ENCODE measurements at places on chromosomes 7 and 10. TPM values are rescaled to one million over a fixed set of nuclear protein-coding genes. Genes with fewer than 3 reads are reported as not detected.

GRCh38 chr10:76033457-76034196 lies 602.2 kb downstream of the LRMDA start:
- DNase-seq, result no peak

Gene KNDC1
- total RNA-seq, result 0.66 TPM

Gene TBRG4
- total RNA-seq, result 48.2 TPM

DNA sequence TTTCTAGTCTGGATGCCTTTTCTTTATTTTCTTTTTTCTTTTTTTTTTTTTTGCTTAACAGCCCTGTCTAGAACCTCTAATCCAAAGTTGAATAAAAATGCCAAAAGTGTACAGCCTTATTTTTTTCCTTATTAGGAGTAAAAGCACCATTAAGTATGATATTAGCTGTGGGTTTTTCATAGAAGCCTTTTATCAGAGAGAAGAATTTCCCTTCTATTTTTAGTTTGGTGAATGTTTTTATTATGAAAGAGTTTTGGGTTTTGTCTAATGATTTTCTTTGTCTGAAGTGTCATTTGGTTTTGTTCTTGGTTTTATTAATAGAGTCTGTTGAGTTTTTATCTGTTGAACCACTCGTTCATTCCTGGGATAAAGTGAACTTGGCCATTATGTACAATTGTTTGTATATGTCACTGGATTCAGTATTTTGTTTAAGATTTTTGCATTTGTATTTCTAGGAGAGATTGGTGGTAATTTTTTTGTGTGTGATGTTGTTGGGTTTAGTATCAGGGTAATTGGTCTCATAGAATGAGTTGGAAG lies 49.5 kb downstream of the PALS2 start:
- no peak for DNase-seq

Gene ARHGAP12
- total RNA-seq, result 34.8 TPM

DNA sequence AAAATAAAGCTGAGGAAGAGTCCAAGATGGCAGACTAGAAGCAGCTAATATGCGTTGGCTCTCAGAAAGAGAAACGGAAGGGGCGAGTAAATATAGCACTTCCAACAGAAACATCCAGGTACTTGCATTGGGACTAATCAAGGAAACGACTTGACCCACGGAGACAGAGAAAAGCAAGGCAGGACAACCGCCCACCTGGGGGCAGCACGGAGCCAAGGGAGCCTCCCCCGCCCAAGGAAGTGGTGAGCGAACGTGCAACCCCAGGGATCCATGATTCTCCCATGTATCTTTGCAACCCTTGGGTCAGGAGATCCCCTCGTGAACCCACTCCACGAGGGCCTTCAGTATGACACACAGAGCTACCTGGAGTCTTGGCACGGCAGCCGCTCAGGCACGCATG lies 45.4 kb upstream of the GRM3 start:
- no peak for DNase-seq

- no peak for DNase-seq
These were observed at the start of gene LRRC72 for GRCh38 chr7:16526742-16527540. LRRC72 (plus strand) TSS chr7:16526825; CDS start chr7:16526953, 128 bp downstream.

Gene OR6V1
- not detected for total RNA-seq

Gene EIF5AL1
- not detected for total RNA-seq

Gene SFTPA1
- not detected for total RNA-seq

- DNase-seq, result peak; percentile 99
These were observed at the start of gene TRAPPC14 for GRCh38 chr7:100158229-100159098. TRAPPC14 (minus strand) TSS chr7:100158723; CDS start chr7:100158499, 224 bp downstream.

GRCh38 chr10:35611750-35612149 lies 6.6 kb downstream of the GJD4 start:
- no peak for DNase-seq

Gene FAM25C
- not detected for total RNA-seq

DNA sequence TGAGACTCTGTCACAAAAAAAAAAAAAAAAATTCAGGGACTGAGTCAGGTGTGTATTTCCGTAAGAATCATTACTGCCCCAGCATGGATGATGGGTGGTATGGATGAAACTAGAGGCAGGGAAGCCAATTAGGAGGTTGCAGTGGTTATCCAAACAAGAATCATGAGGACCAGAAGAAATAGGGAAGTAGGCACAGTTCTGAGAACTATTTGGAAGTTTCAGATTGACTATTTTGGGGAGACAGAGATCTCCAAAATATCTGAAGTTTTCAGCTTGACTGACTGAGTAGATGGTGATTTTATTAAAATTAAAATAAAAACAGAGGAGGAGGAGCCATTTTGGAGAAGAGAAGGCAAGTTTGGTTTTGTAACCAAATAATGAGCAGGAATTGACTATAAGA lies 119.4 kb upstream of the NRBF2 start:
- DNase-seq, result no peak

GRCh38 chr10:1043532-1043995 lies 5.4 kb downstream of the IDI1 start:
- DNase-seq, result no peak

GRCh38 chr7:24851786-24852185 lies 94.5 kb upstream of the GSDME start:
- no peak for DNase-seq

DNA sequence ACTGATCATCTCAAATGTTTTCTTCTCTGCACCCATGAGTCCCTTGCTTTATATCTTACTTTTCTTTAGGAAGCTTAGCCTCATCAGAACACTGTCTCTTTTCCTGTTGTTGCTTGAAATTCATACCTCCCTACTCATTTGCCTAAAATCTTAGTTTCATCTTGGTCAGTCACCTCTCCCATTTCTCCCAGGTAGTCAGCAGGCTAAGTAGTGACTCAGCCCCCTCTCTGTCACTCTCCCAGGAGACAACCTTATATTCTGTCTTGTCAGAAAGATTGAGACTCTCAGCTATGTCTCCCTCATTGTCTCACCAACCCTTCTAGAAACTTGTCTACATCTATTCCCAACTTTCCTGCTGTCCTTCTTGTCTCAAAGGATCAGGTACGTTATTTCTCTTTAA lies 280.9 kb downstream of the BBS9 start:
- no peak for DNase-seq

DNA sequence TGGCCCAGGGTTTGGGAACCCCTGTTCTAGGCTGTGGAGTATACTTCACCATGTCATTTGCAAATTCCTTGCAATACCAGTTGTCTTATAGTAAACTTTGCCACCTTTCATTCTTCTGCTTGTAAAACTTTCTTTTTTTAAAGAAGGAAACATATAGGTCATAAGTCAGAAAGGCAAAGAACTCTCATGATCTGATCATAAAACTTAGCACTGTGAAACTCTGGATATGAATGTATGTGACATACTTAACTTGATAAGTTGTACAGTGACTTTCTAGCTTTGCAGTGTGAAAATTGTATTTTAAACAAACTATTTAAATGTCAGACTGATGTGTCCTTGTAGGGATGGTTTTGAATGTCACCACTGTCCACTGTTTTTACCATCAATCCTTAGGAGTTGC lies 31.0 kb upstream of the SAMD9L start:
- no peak for DNase-seq

- no peak for DNase-seq
These were observed 20.3 kb downstream of the STARD3NL start for GRCh38 chr7:38198366-38198765.

DNA sequence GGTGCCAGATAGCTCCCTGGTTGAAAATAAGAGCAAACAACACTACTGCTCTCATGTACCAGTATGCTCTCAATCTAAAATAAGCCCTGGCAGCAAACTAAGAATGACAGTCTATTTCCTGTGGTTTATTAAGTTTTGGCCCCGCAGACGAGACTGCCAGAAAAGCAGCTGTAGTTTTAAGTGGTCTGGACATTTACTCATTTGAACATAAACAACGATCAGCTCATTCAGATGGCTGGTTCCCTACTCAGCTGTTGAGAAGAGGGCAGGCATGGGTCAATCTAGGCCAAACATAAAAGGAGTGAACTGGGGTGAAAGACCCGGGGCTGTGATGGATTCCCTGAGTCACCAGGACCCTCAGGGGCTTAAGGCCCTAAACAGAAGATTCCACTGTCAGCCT lies 4.5 kb downstream of the TRIL start:
- DNase-seq, result peak; percentile 88

DNA sequence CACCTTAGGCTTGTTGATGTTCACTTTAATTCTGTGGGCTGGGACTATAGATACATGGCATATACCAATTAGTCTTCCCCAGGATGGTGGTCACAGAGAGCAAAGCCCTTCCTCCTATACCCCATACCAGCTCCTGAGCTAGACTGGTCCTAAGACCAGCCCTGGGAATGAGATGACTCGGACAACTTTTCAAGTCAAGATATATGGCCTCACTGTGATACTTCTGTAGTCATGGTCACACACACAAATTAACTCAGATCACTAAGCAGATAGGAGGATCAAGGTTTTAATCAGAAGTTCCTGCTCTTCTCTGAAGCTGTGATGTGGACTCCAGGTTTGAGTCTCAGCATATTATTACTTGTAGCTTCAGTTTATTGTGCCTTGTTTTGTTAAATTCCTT lies 53.1 kb downstream of the SLK start:
- no peak for DNase-seq

Measured in esophagus muscularis mucosa (tissue), 4 donors.